ENCODE measurements at places on chromosomes 7 and 10.

DNA sequence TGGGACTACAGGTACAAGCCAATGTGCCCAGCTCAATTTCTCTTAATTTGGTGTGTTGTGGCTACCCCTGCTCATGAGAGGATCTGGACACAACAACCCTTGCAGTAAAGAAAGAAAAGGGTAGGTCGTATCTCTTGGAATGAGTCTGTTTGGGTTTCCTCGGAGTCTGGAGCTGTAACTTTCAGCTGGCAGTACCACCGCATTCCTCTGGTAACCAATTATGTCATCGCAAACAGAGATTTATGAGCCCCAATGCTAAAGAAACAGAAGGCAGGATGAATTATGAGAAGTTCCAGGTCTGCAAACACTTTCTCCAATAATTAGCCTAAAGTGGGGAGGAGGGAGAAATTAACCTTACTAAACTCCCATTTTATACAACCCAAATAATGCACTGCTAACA, 186.6 kb upstream of the NRP1 start:
- DNase-seq = no peak

- DNase-seq = no peak
These were observed 74.2 kb upstream of the INSIG1 start for GRCh38 chr7:155223503-155223902.

DNA sequence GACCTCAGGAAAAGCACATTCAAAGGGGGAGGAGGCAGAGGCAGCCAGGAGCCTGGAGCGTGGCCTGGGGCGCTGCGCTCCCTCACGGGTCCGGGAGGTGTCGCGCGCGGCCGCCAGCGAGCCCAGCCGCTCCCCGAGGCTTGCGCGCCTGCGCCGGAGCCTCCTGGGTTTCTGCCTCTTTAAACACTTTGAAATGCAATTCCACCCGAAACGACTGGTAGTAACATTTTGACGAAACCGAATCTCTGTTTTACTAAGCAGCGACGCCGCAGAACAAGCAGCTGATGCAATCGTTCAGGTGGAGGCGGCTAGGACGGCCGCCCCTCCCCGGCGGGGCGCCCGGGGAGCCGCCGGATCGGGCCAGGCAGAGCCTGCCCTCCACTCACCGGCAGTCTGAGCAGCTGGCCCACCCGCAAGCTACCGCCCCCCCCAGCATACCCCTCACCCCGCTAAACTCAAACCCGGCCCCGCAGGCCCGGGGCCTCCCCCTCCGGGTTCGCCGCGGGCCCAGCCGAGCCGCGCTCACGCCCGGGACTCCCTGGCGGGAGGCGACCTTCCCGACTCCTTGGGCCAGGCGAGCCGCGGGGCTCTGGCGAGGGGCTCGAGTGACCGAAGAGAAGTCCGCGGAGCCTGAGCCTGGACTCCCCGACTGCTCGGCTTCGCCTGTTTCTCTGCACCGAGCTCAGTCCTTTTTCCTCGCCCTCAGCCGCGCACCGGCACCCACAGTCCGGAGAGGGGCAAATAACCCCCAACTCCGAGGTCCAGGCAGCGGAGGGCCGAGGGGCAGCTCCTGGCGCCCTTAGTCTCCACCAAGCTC, 3.2 kb downstream of the MKX start:
- peak; percentile 35 for DNase-seq

DNA sequence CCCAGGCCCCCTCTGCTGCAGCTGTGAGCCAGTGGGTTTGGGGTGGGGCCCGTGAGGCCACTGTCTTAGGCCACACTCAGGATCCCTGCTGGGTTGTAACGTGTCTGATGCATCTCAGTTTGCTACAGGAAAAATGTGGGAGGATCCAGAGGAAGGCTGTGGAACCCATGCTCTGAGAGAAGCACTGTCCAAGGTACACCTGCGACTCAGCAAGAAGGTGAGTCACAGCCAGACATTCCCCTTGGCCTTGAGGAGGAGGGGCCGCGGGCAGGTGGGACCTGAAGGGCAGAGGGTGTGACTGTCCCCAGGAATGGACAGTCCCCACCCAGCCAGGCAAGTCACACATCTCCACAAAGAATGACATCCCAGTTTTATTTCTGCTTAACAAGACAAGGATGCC, 27.8 kb upstream of the C10orf120 start:
- no peak for DNase-seq

DNA sequence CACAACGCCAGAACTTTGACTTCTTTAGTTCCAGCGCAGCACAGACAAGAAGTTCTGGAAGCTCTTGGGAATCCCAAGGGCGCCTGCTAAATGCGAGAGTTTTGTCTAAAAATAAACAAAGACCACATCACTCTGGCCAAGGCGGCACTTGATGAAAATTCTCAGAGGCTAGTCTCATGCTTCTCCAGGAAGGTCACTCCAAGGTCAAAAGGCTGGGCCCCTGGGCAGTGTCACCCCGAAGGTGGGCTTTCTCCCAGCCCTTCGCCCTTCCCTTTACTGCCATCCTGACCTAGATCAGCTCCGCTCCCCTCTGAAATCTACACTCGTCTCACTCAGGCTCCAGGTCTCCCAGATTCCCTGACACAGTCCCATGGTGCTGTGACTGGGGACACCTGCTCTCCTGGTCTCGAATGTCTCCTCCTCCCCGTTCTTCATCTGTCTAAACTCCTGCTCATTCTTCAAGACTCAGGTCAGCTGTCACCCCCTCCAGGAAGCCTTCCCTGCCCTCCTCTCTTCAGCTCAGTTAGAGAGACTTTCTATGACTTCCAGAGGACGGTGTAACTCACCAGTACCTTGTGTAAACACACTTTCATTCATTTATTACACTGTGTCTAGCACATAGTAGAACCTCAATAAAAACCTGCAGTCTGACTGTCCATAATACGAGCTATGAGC, 10.5 kb downstream of the FAM53B start:
- no peak for DNase-seq

DNA sequence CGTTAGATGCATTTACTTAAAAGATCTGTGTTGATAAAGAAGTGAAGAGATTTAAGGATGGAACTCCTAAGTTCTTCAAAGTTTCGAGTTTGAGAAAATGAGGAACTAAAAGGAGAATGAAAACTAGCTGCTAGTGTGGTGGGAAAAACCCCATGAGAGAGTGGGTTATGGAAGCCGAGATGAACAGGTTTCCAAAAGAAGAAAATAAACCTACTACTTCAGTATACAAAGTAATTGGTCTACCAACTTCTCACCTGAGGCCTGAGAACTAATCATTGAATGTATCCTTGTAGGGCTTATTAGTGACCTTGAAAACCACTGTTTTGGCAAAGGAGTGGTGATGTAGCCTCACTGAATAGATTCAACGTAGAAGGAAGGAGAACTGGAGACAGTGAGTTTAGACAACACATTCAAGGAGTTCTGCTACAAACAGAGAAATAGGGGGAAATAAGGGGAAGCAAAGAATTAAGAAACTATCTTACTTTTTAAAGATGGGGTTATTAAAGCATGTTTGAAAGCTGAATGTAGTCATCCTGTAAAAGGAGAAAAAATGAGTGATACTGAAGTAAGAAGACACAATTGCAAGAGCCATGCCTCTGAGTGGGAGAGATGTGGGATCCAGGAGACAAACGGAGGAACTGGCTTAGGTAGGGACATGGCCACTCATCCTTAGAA, 50.8 kb downstream of the CH25H start:
- DNase-seq = no peak

- no peak for DNase-seq
These were observed 56.3 kb downstream of the MTERF1 start for GRCh38 chr7:91824201-91824600.

- DNase-seq = no peak
These were observed 239.8 kb upstream of the IGFBP3 start for GRCh38 chr7:46160861-46161260.

GRCh38 chr10:86592413-86592812, 61.9 kb upstream of the OPN4 start:
- DNase-seq = no peak

DNA sequence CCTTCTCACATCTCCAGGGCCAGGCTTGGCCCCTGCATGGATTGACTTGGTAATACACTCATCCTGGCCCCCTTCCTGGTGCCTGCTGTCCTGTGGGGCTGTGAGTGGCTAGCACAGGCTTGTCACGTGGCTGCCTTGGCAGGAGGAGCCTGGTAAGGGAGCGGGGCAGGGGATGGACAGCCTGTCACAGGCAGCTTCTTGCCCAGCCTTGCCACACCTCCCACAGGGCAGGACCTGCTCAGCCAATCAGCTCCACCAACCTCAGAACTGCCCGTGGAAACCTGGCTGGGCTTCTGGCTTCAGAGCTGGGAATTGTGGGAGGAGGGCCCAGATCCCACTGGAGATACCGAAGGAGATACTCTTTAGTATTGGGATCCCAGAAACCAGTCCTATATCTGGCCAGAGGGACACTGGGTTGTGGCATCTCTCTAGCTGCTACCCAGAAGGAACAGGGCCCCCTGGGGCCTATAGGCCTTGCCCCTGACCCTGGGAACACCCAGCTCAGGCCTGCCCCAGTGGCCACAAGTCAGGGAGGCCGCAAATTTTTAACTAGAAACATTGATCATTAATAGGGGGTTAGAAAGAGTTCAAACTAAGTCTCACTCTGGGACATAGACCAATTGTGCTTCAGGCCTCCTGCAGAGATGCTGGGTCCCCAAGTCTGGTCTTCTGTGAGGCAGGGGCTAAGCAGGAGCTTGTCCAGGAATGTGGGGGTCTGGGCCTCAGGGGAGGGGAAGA, at the start of gene HOGA1:
Gene HOGA1 (plus strand): TSS at position 330 of the 738 bp plus-strand sequence. CDS start 315 bp downstream, at position 645.
- peak; percentile 96 for DNase-seq

- no peak for DNase-seq
These were observed 24.8 kb downstream of the FAM53B start for GRCh38 chr10:124719213-124719851.

DNA sequence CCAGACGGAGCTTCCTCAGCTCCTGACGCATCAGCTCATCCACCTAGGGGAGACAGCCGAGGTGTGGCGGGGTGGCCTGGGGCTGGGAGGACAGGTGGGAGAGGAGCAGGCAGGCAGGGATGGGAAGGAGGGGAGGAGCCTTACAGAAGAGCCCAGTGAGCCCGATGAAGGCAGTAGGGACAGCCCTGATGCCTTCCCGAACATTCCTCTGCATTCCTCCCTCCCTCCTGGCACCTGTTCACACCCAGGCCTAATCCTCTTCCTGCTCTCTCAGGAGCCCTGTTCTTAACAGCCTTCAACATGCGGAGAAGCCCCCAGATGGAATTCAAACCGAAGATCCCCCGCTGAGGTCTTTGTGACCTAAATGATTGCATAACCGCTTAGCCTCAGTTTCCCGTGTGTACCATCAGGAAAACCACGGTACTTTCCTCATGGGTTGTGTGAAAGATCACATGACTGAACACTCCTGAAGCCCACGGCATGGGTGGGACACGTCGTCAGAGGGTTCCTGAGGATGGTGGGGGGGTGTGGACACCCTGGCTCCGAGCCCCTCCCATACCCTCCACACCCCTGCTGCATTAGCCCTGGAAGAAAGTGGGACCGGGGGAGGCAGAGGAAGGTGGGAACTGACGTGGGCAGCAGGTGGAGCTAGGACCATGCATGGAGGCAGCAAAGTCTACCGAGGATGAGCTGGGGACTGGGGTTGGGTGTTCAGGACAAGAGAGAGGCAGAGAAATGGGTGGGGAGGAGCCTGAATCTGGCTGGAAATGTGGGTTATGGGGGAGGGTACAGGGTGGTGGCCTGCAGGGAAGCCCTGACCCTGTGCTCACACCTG, 8.8 kb upstream of the ASB10 start:
- DNase-seq = no peak

GRCh38 chr7:85172530-85172941, 14.3 kb downstream of the SEMA3D start:
- DNase-seq = no peak

DNA sequence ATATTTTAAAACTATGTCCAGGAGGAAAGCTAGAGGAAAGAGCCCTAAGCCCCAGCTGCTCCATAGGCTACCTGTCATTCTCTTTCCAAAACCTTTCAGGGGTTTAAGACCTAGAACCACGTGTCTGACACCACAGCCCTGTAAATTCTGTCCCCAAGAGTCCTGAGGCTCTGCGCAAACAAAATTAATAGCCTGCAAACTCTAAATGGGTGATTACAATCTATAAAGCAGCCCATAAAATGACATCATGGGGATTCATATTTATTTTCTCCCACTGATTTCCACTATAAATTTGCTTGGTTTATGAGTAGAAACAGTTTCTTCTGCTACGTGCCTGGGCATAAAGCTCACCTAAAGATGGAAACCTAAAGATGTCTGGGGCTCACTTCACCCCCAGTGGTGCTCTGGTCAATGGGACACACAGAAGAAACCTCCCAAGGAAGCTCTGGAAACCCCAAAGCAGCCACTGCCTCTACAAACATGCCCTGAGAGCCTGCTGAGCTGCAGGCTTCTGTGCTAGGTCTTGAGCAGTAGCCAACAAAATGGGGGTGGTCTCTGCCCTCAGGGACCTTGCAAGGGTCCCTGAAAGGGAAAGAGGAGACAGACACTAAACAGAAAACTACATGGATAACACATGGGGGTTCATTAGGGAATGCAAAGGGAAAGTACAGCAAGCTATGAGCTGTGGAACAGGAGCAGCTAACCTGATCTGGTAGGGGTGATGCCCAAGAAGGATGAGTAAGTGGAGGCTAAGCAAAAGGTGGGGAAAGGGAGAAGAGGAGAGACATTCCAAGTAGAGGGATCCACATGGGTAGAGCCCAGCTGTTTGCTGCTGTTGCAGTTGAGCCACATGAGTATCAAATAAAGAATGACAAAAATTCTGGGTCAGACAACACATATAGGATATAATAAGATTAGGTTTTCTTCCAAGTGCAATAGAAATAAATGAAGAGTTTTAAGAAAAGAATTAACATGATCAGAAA, 331.7 kb downstream of the KCNMA1 start:
- no peak for DNase-seq

GRCh38 chr7:53541475-53541874, 506.0 kb downstream of the POM121L12 start:
- DNase-seq = peak; percentile 26

- DNase-seq = no peak
These were observed 78.0 kb downstream of the COL13A1 start for GRCh38 chr10:69879634-69880257.

DNA sequence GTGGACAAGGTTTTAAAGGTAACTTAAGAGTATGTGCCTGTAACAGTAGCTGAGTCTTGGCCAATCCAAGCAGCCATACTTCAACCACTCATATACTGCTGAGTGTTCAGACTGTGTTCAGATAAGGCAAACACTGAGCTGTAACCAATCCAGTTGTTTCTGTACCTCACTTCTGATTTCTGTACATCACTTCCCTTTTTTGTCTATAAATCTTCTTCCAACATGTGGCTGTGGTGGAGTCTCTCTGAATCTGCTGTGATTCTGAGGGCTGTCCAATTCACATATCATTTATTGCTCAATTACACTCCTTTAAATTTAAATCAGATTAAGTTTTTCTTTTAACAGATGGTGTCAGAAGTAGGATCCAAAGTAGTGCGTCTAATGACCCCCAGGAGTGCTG, 149.5 kb upstream of the PHF14 start:
- DNase-seq = no peak

DNA sequence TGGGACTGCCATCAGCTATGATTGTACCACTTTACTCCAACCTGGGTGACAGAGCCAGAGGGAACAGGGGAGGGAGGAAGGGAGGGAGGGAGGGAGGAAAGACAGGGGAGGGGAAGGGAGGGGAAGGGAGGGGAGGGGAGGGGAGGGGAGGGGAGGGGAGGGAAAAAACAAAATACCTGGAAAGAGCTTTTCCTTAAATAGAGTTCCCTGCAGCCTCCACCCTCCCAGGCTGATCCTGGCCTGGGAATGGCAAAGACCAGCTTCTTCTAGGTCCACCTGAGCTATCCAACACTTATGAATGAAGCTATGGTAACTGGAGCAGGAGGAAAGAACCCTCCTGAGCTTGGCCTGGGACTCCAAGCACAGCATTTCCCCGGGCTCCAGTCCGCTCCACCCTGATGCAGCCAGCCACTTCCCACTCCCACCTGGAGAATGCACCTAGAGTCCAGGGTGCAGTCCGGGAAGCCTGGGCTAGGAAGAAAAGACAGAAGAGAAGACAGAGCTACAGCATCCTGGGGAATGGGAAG, 66.1 kb downstream of the GRID1 start:
- no peak for DNase-seq
